Stimulated activated CD8-positive, alpha-beta memory T cell treated with anti-CD3 and anti-CD28 coated beads, Interleukin-4, amount 100 ng/mL, for 4 hours (primary cell): ENCODE measurements at places on chromosomes 13 and 19.
A peak's percentile ranks its signal among the peaks of the same experiment; 100 is the strongest.

GRCh38 chr19:21468791-21469190 is 36.6 kb upstream of the ZNF429 start:
- no peak for DNase-seq

GRCh38 chr13:51620165-51620983 is 36.1 kb downstream of the WDFY2 start:
- DNase-seq: no peak

DNA sequence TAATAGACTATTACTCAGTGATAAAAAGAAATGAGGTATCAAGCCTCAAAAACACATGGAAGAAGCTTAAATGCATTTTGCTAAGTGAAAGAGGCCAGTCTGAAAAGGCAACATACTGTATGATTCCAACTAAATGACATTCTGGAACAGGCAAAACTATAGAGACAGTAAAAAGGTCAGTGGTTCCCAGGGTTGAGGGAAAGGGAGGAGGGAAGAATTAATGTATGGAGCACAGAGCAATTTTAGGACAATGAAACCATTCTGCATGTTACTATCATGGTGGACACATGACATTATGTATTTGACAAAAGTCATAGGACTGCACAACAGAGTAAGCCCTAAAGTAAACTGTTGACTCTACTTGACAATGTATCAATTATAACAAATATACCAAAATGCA is 5.7 kb upstream of the SERPINE3 start:
- DNase-seq: no peak

- no peak for DNase-seq
Observed at GRCh38 chr13:32247887-32248286, 67.3 kb downstream of the ZAR1L start.

GRCh38 chr19:6654347-6655310 is 15.3 kb downstream of the TNFSF14 start:
- peak; percentile 48 for DNase-seq

GRCh38 chr13:100597253-100597652 is 8.7 kb upstream of the GGACT start:
- no peak for DNase-seq

DNA sequence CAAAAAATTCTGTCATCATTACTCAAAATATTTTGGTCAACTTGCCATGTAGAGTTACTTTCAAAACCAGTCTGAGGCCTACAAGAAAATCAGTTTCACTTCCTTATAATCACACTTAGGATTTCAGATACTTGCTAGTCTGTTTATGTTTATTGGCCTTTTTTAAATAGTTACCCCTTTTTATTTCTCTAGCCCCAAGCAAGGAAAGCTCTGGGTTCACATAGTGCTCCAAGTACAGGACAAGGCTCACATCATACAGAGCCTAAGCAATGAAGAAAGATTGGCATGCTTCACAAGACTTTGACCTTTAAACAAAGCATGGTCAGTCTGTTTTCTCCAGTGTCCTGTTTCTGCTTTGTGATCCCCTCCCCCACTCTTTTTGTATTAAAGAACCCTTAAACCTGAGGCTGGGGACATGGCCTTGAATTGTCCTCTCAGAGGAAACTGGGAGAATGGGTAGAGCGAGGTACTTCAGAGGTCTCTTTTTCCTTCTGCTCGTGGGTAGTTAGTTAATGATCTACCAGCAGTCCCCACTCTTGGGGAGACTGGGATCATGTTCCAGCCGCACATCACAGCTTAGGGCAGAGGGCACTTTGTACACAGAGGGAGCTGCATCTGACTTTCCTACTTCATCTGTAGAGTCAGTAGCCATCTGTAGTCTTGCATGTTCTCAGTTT is 30.7 kb downstream of the CEACAM1 start:
- no peak for DNase-seq

DNA sequence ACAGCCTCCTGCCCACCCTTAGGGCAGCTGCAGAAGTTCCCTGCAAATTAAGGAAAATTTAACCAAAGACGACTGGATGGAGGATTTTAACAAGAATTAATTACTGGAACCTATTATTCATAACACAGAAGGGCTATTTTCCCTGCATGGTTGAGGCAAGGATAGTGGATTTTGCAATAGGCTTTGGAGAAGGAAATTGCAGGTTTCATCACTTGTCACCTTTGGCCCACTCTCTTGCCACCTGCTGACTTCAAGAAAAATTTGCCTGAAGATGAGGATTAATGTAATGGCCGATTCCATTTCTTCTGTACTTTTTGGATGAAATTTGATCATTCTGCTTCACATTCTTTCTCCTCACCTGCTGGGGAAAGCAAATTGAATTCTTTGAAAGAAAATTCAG is 261.7 kb downstream of the FGF9 start:
- DNase-seq: no peak

- DNase-seq: no peak
Observed at GRCh38 chr19:7678971-7679751, 1.5 kb upstream of the TRAPPC5 start.

DNA sequence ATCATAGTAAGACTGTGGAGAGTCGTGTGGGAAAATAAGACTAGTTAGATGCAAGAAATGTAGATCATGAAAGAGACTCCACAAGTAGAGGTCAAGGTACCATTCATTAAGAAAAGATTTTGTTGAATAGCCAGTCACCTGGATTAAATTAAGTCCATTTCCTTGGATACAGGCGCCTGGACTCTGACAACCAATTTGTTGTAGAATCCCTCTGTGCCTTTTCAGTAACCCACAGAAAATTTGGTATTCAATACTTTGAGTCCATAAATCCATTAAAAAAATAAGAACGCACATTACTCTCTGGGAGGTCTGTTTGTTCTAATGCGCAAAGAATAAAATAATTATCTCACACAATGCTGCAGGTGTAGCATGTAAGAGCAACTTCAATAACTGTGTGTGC is 469.4 kb downstream of the KLF12 start:
- no peak for DNase-seq

GRCh38 chr19:4983346-4984105 is 14.6 kb downstream of the KDM4B start:
- DNase-seq: no peak

- DNase-seq: no peak
Observed at GRCh38 chr13:20064128-20064527, 96.7 kb downstream of the GJA3 start.

DNA sequence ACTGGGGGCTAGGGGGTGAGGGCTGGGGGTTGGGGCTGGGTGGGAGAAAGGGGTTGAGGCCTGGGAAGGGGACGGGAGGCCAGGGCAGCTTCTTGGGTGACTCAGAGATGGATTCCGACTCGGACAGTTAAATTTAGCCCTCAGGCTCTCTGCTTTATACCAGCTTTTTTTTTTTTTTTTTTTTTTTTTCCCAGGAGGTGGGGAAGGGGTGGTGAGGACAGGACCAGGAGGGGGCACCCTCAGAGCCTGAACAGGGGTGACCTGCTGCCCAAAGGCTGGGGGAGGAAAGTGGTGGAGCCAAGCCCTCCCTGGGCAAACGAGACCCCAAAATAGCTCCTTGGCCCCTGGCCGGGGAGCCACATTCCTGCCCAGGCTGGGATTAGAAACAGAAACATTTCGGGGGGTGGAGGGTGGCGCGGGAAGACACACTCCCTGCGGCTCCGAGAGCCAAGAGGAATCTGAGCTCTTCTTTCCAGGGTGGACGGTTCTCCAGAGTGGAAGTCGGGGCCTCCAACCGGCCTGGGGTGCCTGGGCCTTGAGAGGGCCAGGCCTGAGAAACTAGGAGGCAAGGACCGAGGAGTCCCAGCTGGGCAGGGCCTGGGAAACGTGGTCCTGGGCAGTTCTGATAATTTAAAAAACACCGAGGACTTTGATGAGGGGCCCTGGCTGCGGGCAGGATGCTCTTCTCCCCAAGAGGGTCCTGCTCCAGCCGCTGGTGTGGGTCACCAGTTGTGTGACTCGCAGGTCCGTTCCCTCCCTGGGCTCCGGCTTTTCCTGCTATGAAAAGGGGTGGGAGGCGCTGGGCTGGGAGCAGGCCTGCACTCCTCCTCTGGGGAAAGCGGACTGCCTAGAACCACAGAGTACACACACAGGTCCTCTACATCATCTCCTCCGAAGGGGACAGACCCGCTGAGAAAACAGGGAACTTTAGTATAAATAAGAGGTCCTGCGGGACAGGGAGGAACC is 813 bp upstream of the DMPK start:
- DNase-seq: no peak

GRCh38 chr13:33838647-33839046 is 20.7 kb downstream of the RFC3 start:
- DNase-seq: no peak

- no peak for DNase-seq
Observed at GRCh38 chr19:18109733-18110608, 12.4 kb downstream of the MAST3 start.

GRCh38 chr19:17803264-17803896 is 8.4 kb downstream of the B3GNT3 start:
- DNase-seq: no peak

GRCh38 chr13:94254737-94255136 is 224.7 kb downstream of the DCT start:
- no peak for DNase-seq

DNA sequence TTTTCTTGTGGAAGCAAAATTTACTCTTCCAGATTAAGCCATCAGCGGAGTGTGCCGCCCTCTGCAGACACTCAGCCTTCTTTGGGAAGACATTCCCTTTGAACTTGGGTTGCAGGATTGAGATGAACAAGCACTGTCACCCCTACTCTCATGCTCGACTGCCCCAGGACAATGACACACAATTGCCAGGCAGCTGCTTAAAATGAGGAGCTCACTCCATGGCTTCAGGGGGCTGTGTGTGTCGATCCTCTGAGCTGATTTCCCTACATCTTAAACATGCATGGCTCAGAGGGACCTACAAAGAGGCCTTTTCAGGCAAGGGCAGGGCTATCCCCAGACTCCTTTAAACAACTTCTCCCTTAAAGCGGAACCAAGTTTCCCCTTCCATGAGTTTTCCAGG is 107.5 kb upstream of the MBNL2 start:
- DNase-seq: no peak

GRCh38 chr13:30652746-30653386 is 35.1 kb downstream of the USPL1 start:
- DNase-seq: no peak

- DNase-seq: no peak
Observed at GRCh38 chr13:57734306-57734705, 102.8 kb downstream of the PCDH17 start.

- DNase-seq: no peak
Observed at GRCh38 chr19:13899912-13900584, 5.9 kb downstream of the BRME1 start.

DNA sequence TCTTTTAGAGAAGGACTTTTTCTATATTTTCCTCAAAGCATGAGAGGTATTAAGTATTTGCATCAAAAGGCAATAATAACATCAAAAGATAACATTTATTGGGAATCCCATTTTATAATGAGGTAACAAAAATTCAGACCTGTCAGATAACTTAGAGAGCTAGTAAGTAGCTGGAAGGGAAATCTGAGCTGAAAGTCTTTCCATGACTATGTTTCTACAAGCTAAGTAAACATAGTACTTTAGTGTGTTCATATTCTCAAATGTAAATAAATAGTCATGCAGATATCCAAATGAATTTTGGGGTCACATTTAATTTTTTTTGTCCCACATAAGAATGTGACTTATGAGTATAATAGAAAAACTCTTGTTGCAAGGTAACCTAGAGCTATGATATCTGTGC is 87.3 kb upstream of the FBXL3 start:
- no peak for DNase-seq

DNA sequence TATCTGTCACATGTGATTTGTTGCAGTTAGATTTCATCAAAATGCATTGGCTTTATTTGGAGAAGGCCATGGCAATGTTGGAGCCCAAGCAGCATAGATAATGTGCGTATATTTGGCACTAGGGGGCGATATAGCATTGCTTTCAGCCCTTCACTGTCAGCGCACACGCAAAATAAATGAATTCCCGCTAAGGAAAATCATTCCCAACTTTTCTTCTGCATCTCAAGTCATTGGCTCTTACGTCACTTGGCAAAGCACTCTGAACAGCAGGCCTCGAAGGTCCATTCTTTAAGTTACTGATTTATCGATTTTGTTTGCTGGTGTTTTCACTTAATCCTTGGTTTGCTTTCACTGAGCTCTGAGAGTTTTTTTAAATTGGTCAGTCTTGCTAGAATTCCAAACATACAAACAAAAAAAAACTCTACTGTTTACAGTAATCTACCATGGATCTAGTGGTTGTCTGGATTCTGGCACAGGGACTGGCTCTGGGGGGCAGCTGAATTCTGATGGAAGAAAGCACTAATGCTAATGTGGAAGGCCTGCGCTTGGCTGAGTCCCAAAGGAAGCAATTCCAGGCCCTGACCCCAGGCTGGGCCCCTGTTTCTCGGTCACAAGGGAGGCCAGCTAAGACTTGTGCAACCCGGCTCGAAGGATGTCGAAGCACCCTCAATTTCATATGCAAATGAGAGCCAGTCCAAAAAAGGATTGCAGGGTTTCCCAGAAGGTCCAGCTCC is 97.7 kb upstream of the IPO5 start:
- DNase-seq: no peak

- DNase-seq: peak; percentile 82
Observed at GRCh38 chr19:7636691-7637373, at the start of gene STXBP2. TSS of gene STXBP2 (plus strand) at chr19:7637110. CDS start at chr19:7637150, 40 bp downstream.

DNA sequence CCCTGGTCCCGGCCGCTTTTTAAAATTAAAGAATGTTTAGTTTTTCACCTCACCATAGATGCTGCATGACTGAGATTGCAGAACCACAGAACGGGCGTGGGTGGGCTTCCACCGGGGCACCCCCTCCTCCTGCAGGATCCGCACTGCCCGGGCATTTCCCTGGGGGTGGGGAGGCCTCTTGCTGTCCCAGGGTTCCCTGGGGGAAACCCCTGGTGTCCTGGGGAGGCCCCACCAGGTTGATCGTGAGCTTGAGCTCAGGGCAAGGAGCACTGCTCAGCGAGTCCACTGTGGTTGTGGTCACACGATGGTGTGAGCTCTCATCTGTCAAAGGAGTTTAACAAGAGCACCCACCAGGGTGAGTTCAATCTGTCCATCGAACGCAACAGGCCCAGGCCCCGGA is 11.4 kb upstream of the TCF3 start:
- DNase-seq: no peak

DNA sequence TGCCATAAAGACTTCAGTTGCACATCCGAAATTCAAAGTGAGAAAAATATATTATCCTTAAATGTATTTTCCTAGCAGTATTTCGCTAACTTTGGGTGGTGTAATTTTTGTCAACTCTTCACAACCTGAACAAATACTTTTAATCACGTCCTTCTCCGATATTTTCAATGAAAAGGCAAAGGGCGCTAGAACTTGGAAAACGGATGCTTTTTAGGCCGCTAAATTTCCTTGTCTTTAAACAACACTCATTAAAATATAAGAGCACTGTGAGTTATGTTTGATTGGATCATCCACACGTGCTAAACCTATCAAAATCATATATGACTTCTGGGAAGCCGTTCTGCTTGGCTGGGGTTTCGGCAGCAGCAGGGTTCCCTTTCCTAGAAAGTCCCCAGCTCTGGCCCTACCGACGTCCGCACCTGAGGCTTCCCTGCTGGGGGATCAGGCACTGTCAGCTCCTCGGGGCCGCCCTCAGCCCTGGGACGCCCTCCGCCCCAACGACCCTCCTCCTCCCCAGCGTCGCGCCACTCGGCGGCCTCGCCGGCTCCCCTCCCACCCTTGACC is 462 bp upstream of the MPHOSPH8 start:
- no peak for DNase-seq

DNA sequence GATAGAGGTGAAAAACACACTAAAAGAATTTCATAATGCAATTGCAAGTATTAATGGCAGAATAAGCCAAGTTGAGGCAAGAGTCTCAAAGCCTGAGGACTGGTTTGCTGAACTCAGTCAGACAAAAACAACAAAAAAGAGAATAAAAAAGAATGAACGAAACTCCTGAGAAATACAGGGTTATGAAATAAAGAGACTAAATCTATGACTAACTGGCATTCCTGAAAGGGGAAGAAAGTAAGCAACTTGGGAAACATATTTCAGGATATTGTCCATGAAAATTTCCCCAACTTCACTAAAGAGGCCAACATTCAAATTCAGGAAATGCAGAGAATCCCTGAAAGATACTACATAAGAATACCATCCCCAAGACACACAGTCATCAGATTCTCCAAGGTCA is 47.8 kb downstream of the UBL3 start:
- no peak for DNase-seq
